ENCODE measurements at places on chromosomes 4 and X. TPM values are rescaled to one million over a fixed set of nuclear protein-coding genes. Genes with fewer than 3 reads are reported as not detected.

The GATA1 gene
- total RNA-seq, result 0.16 TPM

The AFM gene
- total RNA-seq, result not detected

The PGAM4 gene
- total RNA-seq, result not detected

DNA sequence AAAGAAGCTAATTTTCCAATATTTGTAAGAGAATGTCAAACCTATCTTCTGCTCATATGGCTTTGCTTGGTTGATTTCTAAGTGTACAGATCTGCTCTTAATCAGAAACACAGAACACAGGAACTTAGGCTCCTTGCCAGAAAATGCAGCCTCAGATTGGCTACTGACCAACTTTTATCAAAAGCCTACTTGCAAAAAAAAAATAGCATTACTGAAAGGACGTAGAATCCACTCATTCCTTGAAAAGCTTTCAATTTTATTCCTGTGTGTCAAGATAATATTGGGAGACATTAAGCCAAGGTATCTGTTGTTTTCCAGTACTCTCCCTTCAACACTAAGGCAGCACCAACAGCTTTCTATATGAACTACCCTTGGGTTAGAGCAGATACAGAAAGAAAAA, 127.6 kb upstream of the INTU start:
- no peak for DNase-seq

GRCh38 chr4:40827758-40828157, 78.0 kb downstream of the NSUN7 start:
- no peak for DNase-seq

GRCh38 chr4:94357624-94358023, 15.0 kb upstream of the HPGDS start:
- DNase-seq, result no peak

GRCh38 chrX:88202149-88202548, 544.9 kb upstream of the CPXCR1 start:
- DNase-seq, result no peak

DNA sequence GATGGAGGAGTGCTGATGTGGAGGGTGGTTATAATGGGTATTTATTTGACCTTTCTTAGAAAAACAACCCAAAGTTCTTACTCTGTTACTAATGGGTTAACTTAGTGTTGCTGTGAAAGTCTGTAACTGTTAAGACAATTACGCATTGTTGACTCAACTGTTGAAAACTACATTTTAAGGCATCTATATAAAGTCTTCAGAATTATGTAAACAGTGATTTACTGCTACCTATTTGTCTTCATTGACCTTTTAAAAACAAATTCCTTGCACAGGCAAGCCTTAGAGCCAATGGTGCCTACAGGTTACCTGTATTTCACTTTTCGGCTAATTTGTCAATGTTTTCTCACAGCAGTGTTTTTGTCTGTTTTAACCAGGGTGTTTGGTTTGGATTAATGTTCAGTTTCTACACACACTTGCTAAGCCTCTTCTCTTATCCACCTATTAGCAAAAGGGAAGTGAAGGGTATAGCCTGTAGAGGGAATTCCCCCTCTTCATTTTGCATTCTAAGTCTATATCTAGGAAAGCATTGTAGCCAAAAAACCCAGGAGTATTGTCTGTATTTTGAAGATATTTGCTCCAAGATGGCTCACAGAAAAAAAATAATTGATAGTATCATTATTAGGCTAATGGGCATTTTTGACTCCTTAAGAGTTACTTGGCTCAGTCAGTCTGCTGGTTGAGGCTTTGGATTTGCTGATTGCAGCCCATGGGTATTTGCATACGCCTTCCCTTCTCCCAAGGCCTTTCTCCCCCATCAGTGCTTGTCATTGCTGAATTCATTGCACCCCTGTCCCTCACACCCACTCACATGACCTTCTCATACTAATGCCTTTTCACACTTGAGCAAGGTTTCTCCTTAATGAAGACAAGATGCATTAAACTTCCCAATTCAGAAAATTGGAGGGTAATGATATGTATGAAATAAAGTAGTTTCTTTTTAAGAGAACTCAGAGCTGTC, 30.5 kb downstream of the AFF1 start:
- DNase-seq, result no peak

DNA sequence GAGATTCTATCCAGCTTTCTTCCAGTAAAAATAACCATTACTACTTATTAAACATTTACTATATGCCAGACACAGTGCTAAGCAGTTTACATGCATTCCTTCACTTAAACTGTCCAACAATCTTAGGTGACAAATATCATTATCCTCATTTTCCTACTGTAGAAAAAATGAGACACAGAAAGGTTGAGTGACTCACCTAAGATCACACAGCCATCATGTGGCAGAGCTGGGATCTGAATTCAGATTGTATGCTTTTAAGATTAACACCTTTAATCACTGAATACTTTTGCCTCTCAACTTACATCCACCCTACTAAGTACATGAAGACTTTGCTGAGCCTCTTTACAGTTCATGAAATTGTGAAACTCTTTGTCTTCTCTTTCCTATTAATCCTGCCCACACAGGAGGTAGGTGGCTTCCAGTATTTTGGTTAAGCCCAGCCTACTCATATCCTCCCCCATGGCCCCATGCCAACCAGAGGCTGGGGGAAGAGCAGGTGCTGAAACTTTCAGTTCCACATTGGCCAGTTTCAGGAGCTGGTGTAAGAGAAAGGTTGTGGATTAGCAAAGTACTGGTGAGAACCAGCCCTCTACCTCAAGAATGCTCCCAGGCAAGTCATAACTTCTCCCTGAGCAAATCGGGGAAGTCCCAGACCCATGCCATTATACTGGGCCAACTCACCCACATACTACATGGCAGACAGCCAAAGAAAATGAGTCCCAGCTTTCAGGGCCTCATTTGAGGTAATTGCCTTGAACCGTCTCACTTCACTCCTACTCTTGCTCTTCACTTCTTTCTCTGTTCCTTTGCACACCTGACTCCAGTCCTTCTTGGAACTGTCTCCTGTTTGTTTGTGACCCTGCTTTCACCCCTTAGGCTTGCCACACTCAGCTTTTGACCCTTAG, 211.1 kb downstream of the GUCY2F start:
- DNase-seq, result no peak

DNA sequence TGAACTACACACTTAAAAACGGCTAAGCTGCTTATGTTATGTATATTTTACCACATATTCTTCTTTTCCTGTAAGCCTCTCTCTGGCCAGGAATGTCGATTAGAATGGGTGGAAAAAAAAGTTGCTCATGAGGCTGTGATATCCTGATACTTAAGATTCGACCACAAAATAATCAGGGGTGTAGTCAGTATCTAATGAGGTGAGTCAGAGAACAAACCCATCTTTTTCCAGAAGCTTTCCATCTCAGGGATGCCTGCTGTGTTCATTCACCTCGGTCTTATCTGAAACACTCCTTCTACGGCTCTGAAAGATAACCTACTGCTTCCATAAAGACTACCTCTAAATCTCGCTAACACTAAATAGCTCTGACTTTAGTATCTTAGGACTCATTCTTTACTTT, 142.7 kb upstream of the MAP3K15 start:
- no peak for DNase-seq

GRCh38 chr4:16224264-16225166, 1.8 kb downstream of the TAPT1 start:
- DNase-seq, result no peak

DNA sequence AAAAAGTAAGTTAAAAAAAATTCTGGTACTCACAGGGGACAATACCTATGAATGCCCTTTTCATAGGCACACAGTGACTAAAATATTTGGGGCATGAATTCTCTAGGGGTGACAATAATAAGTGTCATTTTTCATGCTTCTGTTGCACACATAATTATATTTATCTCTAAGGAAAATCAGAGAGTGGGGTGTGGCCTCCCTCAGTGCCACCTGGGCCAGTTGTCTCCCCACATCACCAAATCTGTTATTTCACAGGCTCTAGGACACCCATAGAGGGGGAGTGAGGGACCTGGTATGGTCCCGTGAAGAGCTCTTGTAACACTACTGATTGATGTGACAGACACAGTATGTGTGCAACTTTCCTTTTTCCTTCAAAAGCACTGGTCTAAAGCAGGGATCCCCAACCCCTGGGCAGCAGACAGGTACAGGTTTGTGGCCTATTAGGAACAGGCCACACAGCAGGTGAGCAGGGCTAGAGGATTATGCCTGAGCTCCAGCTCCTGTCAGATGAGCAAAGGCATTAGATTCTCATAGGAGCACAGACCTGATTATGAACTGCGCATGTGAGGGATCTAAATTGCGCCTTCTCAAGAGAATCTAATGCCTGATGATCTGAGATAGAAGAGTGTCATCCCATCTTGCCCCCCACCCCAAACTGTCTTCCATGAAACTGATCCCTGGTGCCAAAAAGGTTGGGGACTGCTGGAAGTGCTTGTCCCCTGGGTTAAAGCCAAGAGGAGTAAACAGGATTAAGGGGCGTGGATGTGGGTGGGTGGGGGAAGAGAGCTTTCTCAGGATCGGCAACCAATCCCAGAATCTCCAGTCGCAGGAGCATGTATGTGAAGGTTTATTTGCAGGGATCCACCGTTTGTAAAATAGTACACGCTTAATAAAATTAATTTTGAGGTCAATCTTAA, 856 bp downstream of the SLC9B1 start:
- no peak for DNase-seq

Data from Right ventricle myocardium inferior (tissue), 1 donor.